ENCODE measurements at places on chromosomes 16 and 17.

DNA sequence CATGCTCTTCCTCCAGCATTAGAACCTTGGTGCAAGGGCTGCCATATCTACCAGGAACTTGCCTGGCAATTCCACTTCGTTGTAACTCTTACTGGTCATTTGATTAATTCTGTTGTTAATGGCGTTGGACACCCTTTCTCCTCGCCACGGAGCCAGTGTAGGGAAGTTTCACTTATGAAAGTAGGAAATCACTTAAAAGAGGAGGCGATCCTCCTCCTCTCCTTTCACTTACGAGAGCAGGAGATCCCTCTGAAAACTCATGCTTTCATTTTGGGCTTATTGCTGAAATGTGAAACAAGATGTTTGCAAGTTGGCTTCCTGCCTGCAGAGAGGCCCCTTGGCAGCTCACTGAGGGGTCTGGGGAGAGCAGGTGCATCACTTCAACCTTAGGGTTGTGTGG, 226.0 kb downstream of the SNX29 start:
- no peak for DNase-seq

- no peak for DNase-seq
These were observed 3.1 kb upstream of the WFIKKN1 start for GRCh38 chr16:627454-628239.

DNA sequence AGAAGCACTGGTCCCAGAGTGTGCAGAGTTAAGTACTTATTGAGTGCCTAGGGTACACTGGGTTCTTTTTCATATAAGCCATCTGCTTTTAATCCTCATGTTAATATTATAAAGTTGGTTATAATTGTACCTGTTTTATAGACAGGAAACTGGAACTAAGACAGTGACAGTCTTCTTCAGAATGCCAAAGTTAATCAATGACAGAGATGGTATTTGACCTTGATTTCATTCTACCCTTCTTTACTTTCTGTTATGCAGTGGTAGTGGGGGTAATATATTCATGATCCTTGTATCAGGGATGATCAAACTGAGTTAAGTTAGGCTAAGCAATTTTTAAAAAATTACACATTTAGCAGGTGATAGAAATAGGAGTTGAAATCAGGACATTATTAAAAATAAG, 108.6 kb upstream of the GOT2 start:
- DNase-seq: no peak

- DNase-seq: no peak
These were observed 135.2 kb upstream of the ELAC2 start for GRCh38 chr17:13153036-13153435.

- DNase-seq: no peak
These were observed 15.0 kb downstream of the SLC16A3 start for GRCh38 chr17:82243648-82244412.

GRCh38 chr16:25575363-25575762, 116.4 kb upstream of the HS3ST4 start:
- DNase-seq: no peak

- DNase-seq: no peak
These were observed 11.6 kb downstream of the CDK5R1 start for GRCh38 chr17:32498391-32498790.
